Fibroblast of lung (primary cell): ENCODE measurements at places on chromosomes 1 and 21.
A peak's percentile ranks its signal among the peaks of the same experiment; 100 is the strongest.

DNA sequence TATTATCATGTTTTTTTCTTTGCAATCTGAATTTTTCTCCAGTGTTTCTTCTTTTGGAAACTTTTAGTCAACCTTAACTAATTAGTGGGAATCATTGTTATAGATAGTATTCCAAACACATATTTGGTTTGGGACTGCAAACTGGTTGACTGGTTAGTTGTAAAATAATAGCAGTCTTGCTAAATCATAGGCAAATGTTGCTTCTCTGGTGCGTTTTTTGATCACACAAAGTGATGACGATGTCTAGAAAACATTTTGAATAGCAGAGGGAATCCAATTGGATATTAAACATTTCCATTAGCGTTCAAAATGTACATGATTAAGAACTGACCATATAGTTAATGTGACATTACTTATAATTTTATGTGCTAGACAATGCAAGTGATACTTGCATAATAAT lies 4.5 kb downstream of the DNAJB4 start:
- DNase-seq = no peak

GRCh38 chr1:116436611-116436970 lies 63.5 kb downstream of the ATP1A1 start:
- DNase-seq = no peak

- DNase-seq = no peak
Measured at GRCh38 chr1:209829716-209830115, 1.9 kb downstream of the UTP25 start.

DNA sequence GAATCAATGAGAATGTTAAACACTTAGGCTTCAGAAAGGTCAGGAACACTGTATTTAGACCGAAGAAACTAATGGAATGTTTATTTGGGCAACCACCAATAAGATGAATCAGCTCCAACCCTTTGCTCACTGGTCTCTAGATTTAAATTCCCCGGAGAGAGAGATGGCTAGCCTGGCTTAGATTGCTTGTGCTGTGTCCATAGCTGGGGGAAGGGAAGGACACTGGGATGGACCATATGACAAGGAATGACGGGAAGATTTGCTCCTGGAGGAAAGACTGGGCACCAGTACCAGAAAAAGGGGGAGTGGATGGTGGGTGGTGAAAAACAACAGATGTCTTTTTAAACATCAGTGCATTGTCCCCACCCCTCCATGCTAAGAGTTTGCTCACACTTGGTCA lies 426.6 kb downstream of the DUSP10 start:
- DNase-seq = peak; percentile 85

DNA sequence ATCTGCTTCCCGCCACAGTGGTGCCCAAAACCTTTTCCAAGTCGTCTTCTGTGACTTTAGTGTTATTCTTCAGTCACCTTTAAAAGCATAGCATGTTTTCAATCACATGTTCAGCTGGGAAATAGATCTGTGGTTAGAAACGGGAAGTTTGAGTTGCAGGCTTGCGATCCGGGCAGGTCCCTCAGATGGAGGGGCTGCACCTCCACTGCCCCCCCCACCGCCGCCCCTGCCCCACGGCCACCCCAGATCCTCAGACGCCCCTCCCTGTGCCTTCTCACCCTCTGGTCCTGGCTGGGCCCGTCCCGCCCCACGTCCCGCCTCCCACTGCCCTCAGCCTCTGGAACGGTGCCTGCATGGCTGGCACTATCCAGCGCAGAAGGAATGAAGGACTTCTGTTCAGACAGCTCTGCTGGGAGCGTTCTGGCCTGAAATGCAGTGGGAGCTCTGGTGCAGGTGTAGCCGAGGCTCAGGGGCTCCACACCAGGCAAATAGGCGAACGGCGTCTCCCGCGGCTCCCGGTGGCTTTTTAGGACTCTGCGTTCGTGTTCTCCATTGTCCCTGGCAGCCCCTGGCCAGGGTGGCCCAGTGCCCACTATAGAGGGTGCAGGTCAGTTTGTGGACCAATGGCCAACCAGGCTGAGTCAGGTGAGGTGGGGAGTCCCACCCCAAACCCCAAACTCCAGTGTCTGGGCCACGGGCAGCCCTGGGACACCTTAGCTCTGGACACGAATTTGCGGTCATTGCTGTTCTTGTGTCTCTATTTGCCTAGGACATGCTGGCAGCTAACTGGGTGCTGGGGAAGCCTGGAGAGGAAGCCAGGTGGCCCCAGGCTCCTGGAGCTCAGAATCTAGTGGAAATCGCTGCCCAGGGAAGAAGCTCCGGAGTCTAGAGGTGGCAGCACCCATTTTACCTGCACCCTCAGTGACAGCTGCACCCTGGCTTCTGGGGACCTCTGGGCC lies 67.1 kb downstream of the FAAP20 start:
- no peak for DNase-seq

GRCh38 chr1:163444665-163445064 lies 122.9 kb downstream of the NUF2 start:
- DNase-seq = no peak

GRCh38 chr1:9846611-9847171 lies 22.9 kb upstream of the CLSTN1 start:
- no peak for DNase-seq

- no peak for DNase-seq
Measured at GRCh38 chr1:54267815-54268761, 68.1 kb downstream of the MRPL37 start.
